ENCODE measurements at places on chromosomes 3 and 15.
A peak's percentile ranks its signal among the peaks of the same experiment; 100 is the strongest.

GRCh38 chr3:140177943-140178342 is 243.0 kb downstream of the CLSTN2 start:
- no peak for DNase-seq

- DNase-seq: no peak
These were observed 57.6 kb downstream of the RAB11A start for GRCh38 chr15:65926899-65927298.

- DNase-seq: no peak
These were observed 100.3 kb downstream of the STRIT1 start for GRCh38 chr3:155192957-155193746.

- peak; percentile 73 for DNase-seq
These were observed at the start of gene TERC for GRCh38 chr3:169764882-169765612. Gene TERC (minus strand): TSS chr3:169765060.

DNA sequence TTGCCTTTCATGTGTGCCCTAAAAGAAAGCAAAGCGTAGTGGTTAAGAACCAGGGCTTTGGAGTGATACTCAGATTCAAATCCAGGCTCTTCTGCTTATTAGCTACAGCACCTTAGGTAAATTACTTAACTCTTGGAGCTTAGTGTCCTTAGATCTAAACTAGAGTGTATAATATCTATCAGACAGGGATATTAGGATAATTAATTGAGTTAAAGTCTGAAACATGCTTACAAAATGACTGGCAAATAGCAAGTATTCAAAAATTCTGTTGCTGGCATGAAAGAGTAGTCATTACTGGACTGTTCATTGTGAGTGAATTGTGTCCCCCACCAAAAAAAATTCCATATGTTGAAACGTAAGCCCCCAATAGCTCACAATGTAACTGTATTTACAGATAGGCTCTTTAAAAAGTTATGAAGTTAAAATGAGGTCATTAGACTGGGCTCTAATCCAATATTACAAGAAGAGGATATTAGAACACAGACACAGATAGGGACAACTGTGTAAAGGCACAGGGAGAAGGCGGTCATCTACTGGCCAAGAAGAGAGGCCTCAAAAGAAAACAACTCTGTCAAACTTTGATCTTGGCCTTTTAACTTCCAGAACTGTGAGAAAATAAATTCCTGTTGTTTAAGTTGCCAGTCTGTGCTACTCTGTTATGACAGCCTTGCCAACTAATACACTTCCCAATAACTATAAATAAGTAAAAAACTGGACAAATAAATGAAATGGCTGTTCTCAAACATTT is 60.4 kb upstream of the LRRC3B start:
- no peak for DNase-seq

DNA sequence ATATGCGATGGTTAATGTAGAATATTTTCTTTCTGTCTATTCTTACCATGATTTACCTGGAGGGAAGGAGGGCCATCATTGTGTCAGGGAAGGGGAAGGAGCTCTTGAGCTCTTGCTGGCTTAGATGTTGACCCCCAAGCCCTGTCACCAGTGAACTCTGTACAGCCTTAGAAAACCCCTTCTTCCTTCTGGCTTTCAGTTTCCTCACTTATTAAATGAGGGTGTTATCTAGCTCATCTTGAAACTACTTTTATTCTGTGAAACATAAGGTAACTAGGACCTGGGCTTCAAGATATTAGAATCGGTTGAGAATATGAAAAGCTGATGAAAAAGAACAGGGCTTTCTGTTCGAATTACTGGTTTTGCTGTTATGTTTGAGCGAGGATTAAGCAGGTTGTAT is 25.1 kb upstream of the UTS2B start:
- DNase-seq: no peak

DNA sequence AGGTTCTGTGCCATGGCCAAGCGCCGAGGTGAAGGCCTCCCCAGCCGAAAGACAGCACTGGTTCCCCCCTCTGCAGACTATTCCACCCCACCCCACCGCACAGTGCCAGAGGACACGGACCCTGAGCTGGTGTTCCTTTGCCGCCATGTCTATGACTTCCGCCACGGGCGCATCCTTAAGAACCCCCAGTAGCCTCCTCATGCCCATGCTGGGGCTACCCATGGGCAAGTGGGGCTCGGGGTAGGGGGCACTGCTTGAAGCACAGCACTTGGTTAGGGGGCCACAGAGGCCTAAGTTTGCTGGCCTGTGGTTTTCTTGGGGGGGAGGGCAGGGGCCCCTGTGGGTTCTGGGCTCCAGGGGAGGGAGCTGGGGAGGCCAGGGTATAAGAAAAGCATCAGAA is 4.8 kb upstream of the CHST14 start:
- DNase-seq: no peak

- no peak for DNase-seq
These were observed 1.5 kb upstream of the LRIG1 start for GRCh38 chr3:66502245-66502874.

Data from esophagus squamous epithelium (tissue), 5 donors.